Fibroblast of the aortic adventitia (primary cell): ENCODE measurements at places on chromosomes 12 and 14. TPM values are rescaled to one million over a fixed set of nuclear protein-coding genes. Genes with fewer than 3 reads are reported as not detected.

PMEL gene
- total RNA-seq: 0.27 and 0.82 TPM in 2 replicates

GRCh38 chr12:70724444-70724843 is 87.2 kb upstream of the PTPRB start:
- peak; percentile 7 for DNase-seq

- DNase-seq: no peak
Measured at GRCh38 chr12:53193040-53193439, 12.3 kb upstream of the CSAD start.

RNASE2 gene
- total RNA-seq: not detected in 2 replicates

LETMD1 gene
- total RNA-seq: 30.5 and 40.6 TPM in 2 replicates

AMIGO2 gene
- total RNA-seq: 2.7 and 3.7 TPM in 2 replicates

ALKBH1 gene
- total RNA-seq: 5.5 and 7.6 TPM in 2 replicates

DAO gene
- not detected in 2 replicates for total RNA-seq

- DNase-seq: no peak
Measured at GRCh38 chr12:26611598-26611997, 221.4 kb downstream of the ITPR2 start.

TSHR gene
- total RNA-seq: not detected in 2 replicates

NAV3 gene
- 83.1 and 121 TPM in 2 replicates for total RNA-seq

DNA sequence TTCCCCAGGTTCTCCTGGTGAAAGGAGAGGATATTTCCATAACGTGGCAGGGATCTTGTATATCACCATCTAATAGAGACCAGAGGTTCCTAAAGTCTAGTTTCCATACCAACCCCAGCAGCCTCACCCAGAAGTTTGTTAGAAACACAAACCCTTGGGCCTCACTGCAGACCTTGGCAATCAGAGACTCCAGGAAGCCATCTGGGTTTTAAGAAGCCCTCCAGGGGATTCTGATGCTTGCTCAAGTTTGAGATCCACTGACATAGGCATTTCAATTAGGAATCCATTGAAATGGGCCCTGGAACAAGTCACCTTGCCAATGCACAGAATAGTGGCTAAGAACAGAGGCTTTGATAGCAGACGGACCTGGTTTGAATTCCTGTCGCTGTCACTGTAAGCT is 2.2 kb upstream of the CMKLR1 start:
- DNase-seq: no peak

- no peak for DNase-seq
Measured at GRCh38 chr14:75999511-76000190, 14.1 kb downstream of the IFT43 start.

VTI1B gene
- 48.5 and 69.0 TPM in 2 replicates for total RNA-seq

KRT74 gene
- total RNA-seq: not detected in 2 replicates

- DNase-seq: no peak
Measured at GRCh38 chr14:58291646-58292045, 6.7 kb upstream of the ARID4A start.

SERPINA6 gene
- total RNA-seq: not detected in 2 replicates

GRCh38 chr12:104910196-104910840 is 47.8 kb downstream of the SLC41A2 start:
- DNase-seq: peak; percentile 83

DNA sequence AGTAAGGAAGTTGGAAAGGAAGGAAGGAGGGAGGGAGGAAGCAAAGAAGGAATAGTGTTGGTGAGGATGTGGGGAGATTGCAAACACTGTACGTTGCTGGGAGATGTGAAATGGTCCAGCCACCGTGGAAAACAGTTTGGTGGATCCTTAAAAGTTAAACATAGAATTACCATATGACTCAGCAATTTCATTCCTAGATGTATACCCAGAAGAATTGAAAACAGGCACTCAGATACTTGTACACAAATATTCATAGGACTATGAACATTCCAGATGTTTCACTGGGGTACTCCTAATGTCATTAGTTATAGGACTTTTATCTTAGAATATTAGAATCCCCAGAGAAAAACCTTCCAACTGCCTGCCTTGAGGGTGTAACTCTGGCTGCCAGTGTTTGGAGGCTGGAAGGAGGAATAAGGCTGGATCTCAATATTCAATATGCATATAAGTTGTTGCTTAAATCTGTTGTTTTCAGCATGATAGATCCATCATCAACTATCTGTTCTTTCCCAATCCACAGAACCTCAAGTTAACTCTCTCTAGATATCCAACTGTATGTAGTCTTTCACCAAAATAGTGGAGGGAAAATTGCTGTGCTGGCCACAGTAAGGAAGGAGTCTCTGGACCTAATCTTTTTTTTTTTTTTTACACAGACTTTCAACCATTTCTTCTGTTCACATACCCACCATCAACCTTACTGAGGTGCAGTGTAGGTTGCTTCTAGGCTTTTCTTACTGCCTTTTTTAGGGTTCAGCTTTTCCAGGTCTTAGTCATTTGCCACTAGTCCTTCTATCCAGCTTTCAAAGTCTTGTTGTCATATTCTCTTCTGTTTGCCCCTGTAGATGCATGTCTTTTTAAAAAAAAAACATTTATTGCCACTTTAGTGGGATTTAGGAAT is 94.5 kb downstream of the DNAI7 start:
- DNase-seq: no peak

LRTM2 gene
- total RNA-seq: not detected in 2 replicates

- no peak for DNase-seq
Measured at GRCh38 chr12:130301559-130301958, 36.1 kb upstream of the PIWIL1 start.

GRCh38 chr12:5796171-5796958 is 148.7 kb downstream of the ANO2 start:
- DNase-seq: no peak

GRCh38 chr12:10130042-10130441 is at the start of gene CLEC7A:
Gene CLEC7A, minus strand, starts transcription at chr12:10130199. Its CDS starts 117 bp downstream, at chr12:10130082.
- no peak for DNase-seq

DNA sequence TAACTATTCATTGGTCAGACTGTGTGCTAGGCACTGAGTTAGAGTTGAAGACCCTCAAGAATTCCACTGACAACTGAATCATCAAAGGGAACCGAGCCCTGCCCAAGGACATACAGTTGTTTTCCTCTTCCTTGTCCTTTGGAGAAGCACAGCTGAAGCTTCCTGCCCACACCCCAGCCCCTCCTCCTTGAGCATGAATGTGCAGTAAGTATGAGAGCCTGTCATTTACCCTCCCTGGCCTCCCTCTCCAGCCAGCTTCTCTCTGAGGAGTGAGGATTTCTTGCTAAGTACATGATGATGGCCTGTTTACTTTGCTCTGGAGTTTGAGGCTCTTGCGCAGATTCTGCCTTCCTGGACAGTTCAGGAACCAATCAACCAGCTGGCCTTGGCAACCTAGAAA is 235.2 kb downstream of the CACNA1C start:
- DNase-seq: peak; percentile 56

KRT3 gene
- not detected in 2 replicates for total RNA-seq

DNA sequence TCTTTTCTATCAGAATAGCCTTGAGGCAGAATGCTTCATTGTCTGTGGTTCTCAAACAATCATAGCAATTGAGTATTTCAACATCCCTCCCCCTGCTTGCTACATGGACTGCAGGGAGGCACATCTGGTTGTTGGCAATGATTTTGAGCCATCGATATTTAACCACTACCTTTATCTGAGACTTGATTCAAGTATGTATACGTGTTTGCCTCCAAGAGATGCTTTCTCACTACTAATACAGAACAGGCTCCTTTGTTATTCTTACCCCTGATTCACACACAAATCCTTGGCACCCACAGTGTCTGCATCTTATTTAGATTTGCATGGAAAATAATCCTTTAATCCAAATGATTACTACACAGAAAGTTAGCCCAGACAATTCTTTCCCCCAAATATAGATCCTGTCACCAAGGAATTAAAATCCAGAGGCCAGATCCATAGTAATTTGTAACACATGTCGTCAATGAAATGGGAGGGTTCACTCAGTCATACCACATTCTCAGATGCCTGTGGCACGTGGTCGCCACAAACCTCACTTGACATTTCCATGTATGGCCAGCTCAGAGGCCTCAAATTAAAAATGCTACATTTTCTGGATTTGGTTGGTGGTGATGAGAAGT is 199.3 kb downstream of the ITPR2 start:
- peak; percentile 91 for DNase-seq

GRCh38 chr14:75301666-75302325 is 23.2 kb downstream of the FOS start:
- DNase-seq: no peak

SMCO2 gene
- not detected in 2 replicates for total RNA-seq

- no peak for DNase-seq
Measured at GRCh38 chr12:92558215-92558773, 144.5 kb upstream of the PLEKHG7 start.

DNA sequence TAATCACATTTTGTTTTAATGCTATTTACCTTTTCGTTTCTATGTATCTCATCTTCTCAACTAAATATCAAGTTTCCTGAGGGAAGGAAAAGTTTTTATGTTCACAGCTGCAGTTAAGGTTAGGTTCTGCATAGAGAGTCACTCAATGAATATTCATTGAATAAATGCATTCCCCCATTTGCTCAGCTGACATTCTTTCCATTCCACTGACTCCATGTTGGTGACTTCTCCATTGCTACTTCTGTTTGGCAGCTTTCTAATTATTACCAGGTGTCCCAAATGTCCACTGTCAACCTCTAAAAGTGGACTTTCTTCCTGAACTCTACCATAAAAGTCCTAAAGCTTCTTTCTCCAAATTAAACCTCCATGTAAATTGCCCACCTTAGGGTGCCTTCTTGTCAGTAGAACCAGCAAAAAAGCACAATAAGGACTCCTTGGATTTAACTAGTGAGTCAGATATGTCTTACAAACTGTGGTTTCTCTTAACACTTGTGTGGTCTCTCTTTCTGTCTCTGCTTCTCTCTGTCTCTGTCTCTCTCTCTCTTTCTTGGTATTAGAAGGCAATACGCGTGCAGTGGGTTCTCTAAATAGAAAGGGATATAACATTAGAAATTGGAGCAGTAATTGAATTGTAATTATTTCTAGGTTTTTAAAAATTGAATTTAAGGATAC is 85.9 kb downstream of the TMEM117 start:
- peak; percentile 28 for DNase-seq
